ENCODE measurements at places on chromosomes 1 and 21.

DNA sequence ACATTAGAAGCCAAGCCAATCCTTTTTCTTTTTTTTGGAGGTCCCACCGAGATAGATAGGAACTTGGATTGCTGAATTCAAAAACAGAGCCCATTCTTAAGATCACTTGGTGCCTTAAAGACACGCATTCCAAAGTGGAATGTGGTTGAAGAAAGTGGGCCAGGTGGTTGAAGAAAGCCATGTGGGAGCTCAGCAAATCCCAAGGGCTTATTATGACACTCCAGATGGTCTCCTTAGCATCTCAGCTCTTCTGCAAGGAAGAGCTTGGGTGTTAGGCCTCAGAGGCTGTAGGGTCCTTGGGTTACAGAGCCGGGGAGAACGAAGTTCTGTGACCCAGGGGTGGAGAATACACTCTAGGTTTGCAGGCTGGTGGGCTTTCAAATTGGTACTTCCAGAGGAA is 13.5 kb downstream of the TOR3A start:
- no peak for DNase-seq

DNA sequence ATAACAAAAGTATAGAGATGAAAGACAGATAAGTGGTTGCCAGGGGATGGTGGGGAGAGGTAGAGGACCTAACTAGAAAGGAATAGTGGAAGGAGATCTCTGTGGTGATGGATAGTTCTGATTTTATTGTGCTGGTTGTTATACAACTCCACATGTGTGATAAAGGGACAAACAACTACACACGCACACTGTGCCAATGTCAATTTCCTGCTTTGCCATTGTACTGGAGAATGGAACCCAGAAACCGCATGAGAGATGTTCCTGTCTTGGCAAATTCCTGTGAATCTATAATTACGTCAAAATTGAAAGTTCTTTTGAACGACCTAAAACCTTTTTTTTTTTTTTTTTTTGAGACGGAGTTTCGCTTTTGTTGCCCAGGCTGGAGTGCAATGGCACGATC is 11.0 kb downstream of the TNFRSF9 start:
- DNase-seq: no peak

- DNase-seq: no peak
These were observed 3.4 kb downstream of the HENMT1 start for GRCh38 chr1:108657356-108658080.

GRCh38 chr21:37060296-37060695 is 12.6 kb downstream of the PIGP start:
- peak; percentile 77 for DNase-seq

DNA sequence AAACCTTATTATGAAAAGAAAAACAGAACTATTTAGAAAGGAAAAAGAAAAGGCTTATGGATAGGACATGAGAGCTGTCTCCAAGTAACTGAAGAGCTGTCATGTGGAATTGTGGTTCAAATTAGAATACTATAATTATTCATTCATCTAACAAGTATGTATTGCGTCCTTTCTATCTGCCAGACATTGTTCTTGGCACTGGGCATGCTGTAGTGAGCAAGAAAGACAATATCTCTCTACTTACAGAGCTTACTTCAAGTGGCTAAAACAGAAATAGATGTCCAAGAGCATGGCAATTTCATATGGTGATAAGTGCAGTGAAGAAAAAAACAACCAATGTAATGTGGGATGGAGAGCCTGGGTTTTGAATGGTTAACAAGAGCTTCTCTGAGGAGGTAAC is 413.0 kb downstream of the DPYD start:
- no peak for DNase-seq

DNA sequence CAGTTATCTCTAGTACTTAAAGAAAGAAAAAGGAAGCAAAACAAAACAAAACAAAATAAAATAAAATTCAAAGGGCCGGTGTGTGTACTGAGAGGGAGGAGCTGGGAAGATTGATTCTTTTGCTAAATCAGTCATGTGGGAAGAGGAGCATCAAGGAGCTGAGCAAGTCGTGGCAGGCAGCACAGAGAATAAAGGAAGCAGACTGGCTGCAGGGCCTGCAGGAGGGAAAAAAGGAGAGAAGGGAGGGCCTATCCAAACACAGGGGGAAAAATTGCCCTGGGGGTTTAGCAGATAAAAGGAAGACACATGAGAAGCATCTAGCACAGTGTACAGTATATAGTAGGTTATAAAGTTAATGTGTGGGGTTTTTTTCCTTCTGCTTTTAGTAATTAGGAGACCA is 27.6 kb downstream of the AGO4 start:
- DNase-seq: no peak

GRCh38 chr1:8875216-8875861 is 3.1 kb downstream of the ENO1 start:
- DNase-seq: no peak

DNA sequence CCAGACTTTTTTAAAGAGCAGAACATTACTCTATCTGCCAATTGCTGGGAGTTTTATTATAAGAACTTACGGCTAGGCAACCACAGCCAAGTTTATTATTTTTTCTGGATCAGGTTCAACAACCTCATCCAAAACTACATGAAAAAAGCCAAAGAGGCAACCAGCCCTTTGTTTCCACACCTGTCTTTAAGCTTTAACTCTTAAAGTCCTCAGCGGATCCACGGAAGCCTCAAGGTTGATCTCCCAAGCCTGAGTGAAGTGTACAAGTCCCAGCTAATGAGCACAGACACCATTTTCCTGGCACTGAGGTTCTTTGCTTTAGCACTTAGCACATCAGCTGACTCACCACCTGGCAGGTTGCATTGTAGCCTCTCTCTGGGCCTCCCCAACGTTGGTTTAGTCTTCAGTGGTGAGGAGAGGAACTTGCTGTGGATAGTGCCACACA is 143.1 kb downstream of the TGFBR3 start:
- DNase-seq: peak; percentile 90

DNA sequence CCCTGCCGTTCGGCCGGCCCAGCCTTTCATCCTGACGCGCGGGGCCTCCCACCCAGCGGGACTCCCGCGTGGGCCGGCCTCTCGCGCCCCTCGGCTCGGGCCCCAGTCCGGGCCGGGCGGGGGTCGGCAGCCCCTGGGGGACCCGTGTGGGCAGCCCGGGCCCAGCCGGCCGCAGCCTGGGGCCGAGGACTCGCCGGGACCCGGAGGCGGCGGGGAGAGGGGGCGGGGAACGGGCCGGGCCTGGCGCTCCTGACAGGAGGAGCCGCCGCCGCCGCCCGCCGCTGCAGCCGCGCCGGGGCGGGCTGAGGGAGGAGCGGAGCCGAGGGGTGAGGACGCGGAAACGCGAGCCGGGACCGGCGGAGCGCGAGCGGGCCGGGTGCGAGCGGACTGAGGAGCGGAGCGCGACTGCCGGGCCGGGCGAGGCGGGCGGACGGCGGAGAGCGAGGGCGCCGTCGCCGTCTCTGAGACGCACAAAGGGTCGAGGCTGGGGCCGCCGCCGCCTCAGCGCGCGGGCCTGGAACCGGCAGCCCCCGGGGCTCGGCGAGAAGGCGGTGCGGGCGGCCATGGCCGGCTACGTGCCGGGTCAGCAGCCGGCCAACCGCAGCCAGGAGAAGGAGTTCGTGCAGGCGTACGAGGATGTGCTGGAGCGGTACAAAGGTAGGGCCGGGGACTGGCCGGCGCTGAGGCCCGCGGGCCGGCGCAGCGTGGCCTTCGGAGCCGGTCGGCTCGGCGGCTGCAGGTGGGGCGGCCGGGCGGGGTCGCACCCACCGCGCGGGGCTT is 79.1 kb downstream of the NDUFS5 start:
- DNase-seq: peak; percentile 92

DNA sequence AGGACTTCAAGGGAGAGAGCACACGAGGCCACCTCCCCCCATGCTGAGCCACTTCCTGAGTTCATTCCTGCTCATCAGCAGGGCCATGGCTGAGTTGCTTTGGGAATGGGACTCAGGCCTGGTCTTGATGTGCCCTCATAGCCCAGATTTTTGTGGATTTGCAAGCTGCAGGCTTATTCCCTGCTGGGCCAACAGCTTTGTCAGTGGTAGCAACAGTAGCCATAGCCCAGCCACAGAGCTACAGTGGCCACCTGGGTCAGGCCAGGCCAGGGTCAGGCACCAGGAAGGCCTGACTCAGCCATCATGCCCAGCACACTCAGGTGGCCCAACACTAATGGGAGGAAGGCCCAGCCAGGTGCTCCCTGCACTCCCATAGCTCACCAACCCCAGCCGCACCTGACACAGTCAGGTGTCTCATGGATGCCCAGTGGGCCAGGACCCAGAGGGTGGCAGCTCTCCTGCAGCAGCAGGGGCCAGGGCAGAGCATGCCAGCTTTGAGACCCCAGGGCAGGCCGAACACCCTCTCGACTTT is 33.5 kb downstream of the EPHA2 start:
- DNase-seq: no peak

- no peak for DNase-seq
These were observed 5.7 kb downstream of the TGFB2 start for GRCh38 chr1:218350801-218351266.

DNA sequence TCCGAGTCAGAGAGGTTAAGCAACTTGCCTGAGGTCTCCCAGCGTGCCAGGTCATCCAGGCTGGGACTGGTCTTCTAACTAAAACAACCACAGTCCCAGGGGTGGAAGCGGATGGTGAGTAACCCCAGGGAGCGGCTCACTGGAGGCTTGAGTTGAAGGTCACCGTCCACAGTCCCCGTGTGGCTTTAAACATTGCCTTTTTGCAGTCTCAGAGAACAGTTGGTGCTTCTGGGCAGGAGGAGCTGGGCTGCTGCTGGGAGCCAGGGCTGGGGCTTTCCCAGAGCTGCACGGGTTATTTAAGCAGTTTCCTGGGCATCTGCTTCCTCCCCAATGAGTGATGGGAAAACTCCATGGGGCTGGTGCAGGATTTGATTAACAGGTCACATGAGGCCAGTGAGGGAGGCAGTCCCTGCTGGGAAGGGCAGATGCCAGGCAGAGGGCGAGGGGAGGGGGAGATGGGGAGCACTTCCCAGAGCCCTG is 12.3 kb downstream of the ARHGEF10L start:
- no peak for DNase-seq

Data from posterior vena cava (tissue), 2 donors.